RWPE2 (cell line): ENCODE measurements at places on chromosomes 6 and 20.

DNA sequence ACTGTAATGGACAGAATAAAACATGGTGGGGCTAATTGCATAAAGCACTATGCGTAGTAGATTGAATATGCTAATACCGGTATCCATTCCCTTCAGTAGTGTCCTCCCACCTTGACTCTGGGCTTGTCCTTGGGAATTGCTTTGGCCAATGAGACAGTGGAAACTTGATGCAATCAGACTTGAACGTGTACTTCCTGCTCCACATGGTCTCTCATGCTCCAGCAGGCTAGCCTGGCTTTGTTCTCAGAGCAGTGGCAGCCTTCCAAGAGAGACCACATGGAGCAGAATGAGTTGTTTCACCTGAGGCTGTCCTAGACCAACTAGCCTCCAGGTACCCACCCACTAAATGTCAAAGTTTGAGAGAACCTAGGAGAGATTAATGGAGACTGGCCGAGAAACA is 37.0 kb upstream of the BTBD3 start:
- no peak overlapping the region for H3K4me3 ChIP-seq
- H3K36me3 ChIP-seq, result no peaks in the 10 kb centered on the region
- H3K27ac ChIP-seq, result peak overlapping the region; percentile 33
- DNase-seq, result no peak

DNA sequence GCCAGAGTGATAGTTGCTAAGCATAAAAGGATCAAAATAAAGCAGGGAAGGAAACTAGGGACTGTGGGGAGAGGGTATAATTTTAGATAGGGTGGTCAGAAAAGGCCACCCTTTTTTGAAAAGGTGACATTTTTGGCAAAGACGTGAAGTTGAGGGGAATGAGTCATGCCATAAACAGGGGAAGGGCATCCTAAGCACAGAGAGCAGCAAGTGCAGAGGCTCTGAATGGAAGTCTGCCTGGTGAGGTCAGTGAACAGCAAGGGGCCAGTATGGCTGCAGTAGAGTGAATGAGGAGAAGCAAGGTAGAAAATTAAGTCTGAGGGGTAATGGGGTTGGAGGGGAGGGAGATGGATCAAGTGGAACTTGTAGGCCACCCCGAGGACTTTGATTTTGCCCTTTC is 2.4 kb downstream of the KLC4 start:
- H3K36me3 ChIP-seq, result peaks cover 11% of the 10 kb centered on the region
- no peak for DNase-seq
- no peaks in the 10 kb centered on the region for H3K27me3 ChIP-seq
- no peak overlapping the region for H3K4me3 ChIP-seq

GRCh38 chr6:111566873-111567517 is 38.7 kb downstream of the TRAF3IP2 start:
- no peaks in the 10 kb centered on the region for H3K27me3 ChIP-seq
- H3K27ac ChIP-seq, result peak overlapping the region; percentile 69
- H3K4me1 ChIP-seq, result peaks cover 32% of the 10 kb centered on the region
- no peak overlapping the region for H3K4me3 ChIP-seq
- no peak for DNase-seq

- DNase-seq, result no peak
- H3K36me3 ChIP-seq, result 0 out of 2 replicates have a peak, but pooled peaks cover under 1% of the 10 kb centered on the region
- no peak overlapping the region for H3K27ac ChIP-seq
- H3K4me1 ChIP-seq, result no peaks in the 10 kb centered on the region
- H3K27me3 ChIP-seq, result no peaks in the 10 kb centered on the region
These were observed 86.5 kb downstream of the QKI start for GRCh38 chr6:163501026-163501425.

DNA sequence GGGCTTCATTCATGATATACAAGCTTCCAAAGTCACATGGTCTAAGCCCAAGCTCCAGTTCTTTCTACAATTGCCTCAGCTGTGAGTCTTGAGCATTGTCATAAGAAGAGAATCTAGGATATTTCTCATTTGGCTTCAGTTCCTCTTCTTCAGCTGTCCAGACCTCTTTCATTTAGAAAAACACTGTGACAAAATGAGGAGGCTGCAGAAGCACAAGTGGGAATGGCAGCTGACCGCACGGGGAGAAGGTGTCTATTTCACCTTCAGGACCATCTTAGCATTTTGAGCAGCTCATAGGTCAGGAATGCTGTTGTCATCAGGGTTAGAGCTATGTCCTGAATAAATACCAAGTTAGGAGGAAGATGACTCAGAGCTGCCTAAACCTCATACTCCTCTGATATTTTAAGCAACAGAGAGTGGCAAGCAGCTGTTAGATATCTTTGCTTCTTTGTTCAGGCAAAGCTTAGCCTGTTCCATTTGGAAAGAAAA is 390.1 kb upstream of the CITED2 start:
- H3K4me1 ChIP-seq, result peaks cover 27% of the 10 kb centered on the region
- H3K36me3 ChIP-seq, result no peaks in the 10 kb centered on the region
- peak overlapping the region; percentile 63 for H3K27ac ChIP-seq
- no peak overlapping the region for H3K4me3 ChIP-seq

DNA sequence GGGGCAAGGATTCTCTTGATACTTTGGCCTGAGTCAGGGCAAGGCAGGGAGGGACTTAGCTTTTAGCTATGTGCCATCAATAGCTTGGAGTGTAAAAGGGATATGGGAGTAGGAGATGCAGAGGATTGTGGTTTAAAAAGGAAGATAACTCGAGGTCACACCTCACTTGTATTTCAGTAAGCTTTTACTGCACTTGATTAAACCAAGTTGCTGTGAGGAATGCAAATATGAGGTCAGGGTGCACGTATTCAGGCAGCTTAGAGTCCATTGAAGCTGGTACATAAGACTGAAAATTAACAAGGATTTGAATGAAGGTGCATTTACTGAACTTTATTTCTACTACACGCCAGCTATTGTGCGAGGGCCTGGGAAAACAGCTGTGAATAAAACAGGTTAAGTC is 32.1 kb downstream of the DSTN start:
- no peaks in the 10 kb centered on the region for H3K4me1 ChIP-seq
- no peak overlapping the region for H3K27ac ChIP-seq
- H3K36me3 ChIP-seq, result peaks cover 75% of the 10 kb centered on the region
- H3K27me3 ChIP-seq, result no peaks in the 10 kb centered on the region

- no peak for DNase-seq
- no peak overlapping the region for H3K27ac ChIP-seq
- no peak overlapping the region for H3K4me3 ChIP-seq
- H3K27me3 ChIP-seq, result no peaks in the 10 kb centered on the region
- no peaks in the 10 kb centered on the region for H3K4me1 ChIP-seq
These were observed 9.1 kb upstream of the MDGA1 start for GRCh38 chr6:37706749-37707148.

GRCh38 chr20:50346374-50347283 is 156.0 kb downstream of the CEBPB start:
- peak overlapping the region; percentile 16 for H3K27ac ChIP-seq
- H3K27me3 ChIP-seq, result no peaks in the 10 kb centered on the region
- peaks cover 6% of the 10 kb centered on the region for H3K4me1 ChIP-seq
- H3K4me3 ChIP-seq, result no peak overlapping the region
- peak; percentile 92 for DNase-seq

- no peaks in the 10 kb centered on the region for H3K27me3 ChIP-seq
- peaks cover 5% of the 10 kb centered on the region; the same call in 1 of the 2 replicates for H3K36me3 ChIP-seq
- no peak for DNase-seq
- peak overlapping the region; percentile 48 for H3K27ac ChIP-seq
- H3K4me3 ChIP-seq, result no peak overlapping the region
These were observed 327.2 kb downstream of the HTR1B start for GRCh38 chr6:77136086-77136485.

- no peaks in the 10 kb centered on the region for H3K36me3 ChIP-seq
- no peak overlapping the region for H3K4me3 ChIP-seq
- no peak overlapping the region for H3K27ac ChIP-seq
- H3K27me3 ChIP-seq, result no peaks in the 10 kb centered on the region
- no peak for DNase-seq
These were observed 16.0 kb downstream of the SHLD1 start for GRCh38 chr20:5766085-5766764.

DNA sequence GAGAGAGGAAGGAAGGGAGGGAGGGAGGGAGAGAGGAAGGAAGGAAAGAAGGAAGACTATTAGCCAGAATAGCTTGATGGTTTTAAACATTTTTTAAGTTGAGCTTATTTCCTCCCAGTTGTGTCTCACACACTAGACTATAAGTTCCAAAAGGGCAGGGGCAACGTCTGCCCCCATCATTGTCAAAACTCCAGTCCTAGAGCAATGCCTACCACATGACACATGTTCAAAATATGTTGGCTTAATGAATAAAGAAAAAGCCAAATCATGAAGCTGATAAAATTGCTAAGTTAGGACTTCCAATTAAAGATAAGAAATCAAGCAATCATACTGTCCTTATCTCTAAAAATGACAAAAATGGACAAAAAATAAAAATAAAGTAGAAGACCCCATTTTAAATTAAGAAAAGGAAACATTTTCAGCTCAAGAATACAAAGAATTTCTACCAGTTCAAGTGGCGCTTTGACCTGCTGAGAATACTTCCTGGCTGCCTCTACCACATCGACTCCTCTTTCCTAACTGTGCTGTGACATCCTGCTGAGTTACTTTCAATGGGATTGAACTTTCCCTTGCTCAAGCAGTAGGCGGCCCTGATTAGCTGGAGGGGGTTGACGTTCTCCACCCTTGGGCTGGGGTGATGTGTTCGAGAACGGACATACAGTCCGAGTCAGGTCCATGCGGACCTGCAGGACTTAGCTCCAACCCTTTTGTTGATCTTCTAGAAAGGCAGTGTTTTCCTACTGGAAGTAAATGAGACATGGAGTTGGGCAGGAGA is 283.9 kb upstream of the FOXQ1 start:
- no peaks in the 10 kb centered on the region for H3K27me3 ChIP-seq
- H3K27ac ChIP-seq, result no peak overlapping the region
- H3K4me1 ChIP-seq, result peaks cover 5% of the 10 kb centered on the region
- no peak overlapping the region for H3K4me3 ChIP-seq

GRCh38 chr6:12675931-12676330 is 40.6 kb upstream of the PHACTR1 start:
- H3K36me3 ChIP-seq, result no peaks in the 10 kb centered on the region
- no peak for DNase-seq
- H3K4me1 ChIP-seq, result no peaks in the 10 kb centered on the region
- no peak overlapping the region for H3K4me3 ChIP-seq

DNA sequence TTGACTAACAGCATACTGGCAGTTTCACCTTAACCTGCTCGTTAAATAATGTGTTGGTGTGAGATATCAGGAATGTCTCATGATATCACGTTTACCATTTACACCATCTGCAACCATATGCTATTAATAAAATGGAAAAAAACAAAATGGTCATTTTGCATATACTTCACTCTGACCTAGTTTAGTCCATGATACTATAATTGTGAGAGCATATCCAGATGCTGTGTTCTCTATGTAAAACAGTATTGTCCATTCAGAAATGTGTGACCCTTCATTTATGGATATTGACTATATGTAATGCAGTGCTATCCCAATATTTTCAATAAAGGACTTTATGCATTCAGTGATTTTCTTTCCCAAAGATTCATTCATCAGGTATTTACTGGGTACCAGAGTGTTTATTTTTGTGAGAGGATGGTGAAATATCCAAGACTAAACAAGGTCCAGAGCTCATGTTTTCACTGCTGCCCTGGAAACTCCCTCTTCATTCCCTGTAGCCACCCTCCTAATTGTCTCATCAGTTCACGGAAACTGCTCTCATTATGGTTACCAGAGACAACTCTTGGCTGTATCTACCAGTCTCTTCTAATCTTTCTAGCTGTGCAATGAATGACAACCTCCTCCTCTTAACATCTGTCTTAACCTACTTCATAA is 25.7 kb upstream of the HINT3 start:
- no peak overlapping the region for H3K27ac ChIP-seq
- peaks cover 44% of the 10 kb centered on the region for H3K36me3 ChIP-seq
- H3K27me3 ChIP-seq, result no peaks in the 10 kb centered on the region
- no peak overlapping the region for H3K4me3 ChIP-seq
- no peaks in the 10 kb centered on the region for H3K4me1 ChIP-seq

DNA sequence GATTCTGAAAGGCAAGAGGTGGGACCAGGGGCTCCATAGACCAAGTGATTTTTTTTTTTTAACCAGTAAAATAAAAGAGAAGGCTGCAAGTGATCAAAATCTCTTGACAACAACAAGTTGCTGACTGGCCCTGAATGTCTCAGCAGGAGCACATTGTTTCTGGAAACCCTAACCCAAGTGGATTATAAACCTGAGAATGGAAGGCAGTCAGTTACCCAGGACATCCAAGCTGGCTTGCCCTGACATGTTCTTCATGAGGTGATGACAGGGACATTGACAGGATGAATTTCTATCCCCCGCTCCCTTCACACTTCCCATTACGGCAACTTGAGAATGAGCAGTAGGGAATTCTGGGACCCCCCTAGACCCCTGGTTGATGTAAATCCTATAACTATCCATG is 49.6 kb upstream of the RIPOR2 start:
- peaks cover 5% of the 10 kb centered on the region for H3K4me1 ChIP-seq
- H3K4me3 ChIP-seq, result no peak overlapping the region
- no peaks in the 10 kb centered on the region for H3K36me3 ChIP-seq
- no peak overlapping the region for H3K27ac ChIP-seq

- DNase-seq, result no peak
- H3K4me1 ChIP-seq, result no peaks in the 10 kb centered on the region
- no peaks in the 10 kb centered on the region for H3K36me3 ChIP-seq
- H3K27me3 ChIP-seq, result no peaks in the 10 kb centered on the region
These were observed 168.9 kb upstream of the CENPW start for GRCh38 chr6:126170978-126171382.

DNA sequence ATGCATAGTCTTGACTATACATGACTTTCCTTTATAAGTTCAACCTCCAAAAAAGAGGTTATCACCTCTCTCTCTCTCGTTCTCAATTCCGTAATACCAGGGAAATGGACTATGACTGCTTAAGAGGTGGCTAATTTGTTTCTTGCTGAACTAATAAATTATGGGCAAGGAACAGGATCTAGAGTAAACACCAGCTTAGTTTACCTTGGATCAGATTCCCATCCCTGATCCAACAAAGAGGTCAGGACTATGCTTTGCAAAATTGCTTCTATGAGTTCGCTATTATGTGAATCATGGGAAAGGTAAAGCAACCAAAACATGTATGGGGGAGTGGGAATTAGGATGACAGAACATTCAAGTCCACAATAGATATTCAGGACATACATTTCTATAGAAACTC is 630.7 kb downstream of the HACE1 start:
- no peak overlapping the region for H3K4me3 ChIP-seq
- H3K27me3 ChIP-seq, result no peaks in the 10 kb centered on the region
- H3K36me3 ChIP-seq, result no peaks in the 10 kb centered on the region
- H3K27ac ChIP-seq, result no peak overlapping the region
- DNase-seq, result no peak
- no peaks in the 10 kb centered on the region for H3K4me1 ChIP-seq

DNA sequence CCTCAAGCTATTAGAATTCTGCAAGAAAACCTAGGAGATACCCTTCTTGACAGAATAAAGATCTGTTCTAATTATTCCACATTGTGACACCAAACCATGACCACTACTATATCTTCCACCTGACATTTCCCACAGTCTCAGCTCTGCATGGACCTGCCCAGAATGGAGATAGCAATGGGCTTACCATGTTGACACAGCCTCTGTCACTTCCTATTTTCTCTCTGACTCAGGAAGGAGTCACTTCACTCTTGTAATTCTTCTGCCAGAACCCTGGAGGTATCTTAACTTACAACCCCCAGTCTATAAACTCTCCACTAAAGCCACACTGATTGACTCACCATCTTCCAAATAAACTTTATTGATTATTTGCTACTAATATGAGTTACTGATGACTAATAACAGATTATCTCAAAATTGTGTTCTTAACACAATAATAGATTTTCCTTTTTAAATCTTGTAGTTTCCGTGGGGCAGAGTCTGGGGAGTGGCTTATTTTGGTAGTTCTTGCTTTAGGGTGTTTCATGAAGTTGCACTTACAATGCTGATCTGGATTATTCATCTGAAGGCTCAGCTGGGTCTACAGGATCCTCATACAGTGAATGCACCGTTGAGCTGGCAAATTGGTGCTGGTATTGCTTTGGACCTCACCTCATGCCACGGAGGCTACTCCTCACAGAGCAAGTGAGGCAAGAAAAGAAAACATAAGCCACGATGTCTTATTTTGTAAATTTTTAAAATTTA is 869.9 kb downstream of the KIF16B start:
- no peaks in the 10 kb centered on the region for H3K27me3 ChIP-seq
- peak overlapping the region; percentile 60 for H3K27ac ChIP-seq
- H3K4me3 ChIP-seq, result no peak overlapping the region
- DNase-seq, result no peak
- peaks cover 28% of the 10 kb centered on the region for H3K4me1 ChIP-seq
